Putamen (tissue), 1 donor: ENCODE measurements at places on chromosomes 1 and 21.

GRCh38 chr1:115879977-115880376, 39.1 kb upstream of the NHLH2 start:
- DNase-seq: no peak

DNA sequence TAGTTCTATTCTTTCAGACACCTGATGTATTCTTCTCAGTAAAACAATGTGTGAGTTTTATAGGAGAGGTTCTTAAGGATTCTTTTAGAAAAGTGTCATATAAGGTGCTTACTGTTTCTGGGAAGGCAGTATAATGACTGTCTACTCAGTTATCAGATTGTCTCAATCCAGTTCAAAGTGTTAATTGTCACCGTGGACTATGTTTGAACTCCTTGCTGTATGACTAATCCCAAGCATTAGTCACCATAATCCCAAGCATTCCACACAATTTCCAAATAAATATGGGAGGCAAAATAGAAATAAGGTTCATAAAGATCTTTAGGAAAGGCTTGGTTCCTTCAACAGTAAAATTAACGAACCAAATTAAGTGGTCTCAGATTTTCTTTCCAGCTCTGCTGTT, 342.1 kb upstream of the NR5A2 start:
- no peak for DNase-seq

- DNase-seq: no peak
Measured at GRCh38 chr1:68128157-68128556, 77.7 kb upstream of the DIRAS3 start.

- no peak for DNase-seq
Measured at GRCh38 chr1:16625497-16626408, 12.4 kb upstream of the NBPF1 start.

DNA sequence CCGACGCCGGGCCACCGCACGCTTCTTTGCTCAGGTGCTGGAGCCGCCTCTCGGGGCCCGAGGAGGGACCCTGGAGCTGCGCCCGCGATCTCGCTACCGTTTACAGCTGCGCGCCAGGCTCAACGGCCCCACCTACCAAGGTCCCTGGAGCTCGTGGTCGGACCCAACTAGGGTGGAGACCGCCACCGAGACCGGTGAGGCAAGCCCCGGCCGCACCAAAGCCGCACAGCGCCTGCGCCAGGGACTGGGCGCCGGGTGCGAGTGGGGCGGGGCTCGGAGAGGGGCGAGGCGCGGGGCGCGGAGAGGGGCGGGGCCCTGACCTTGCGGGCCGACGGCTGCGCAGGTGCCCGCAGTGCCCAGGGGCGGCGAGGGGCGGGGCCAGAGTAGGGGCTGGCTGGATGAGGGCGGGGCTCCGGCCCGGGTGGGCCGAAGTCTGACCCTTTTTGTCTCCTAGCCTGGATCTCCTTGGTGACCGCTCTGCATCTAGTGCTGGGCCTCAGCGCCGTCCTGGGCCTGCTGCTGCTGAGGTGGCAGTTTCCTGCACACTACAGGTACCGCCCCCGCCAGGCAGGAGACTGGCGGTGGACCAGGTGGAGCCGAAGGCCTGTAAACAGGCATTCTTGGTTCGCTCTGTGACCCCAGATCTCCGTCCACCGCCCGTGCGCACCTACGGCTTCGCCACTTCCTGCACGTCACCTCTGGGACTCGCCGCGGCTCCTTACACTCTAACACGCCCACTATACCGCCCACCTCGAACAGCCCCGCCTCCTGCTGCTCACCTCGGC, 9.8 kb upstream of the CDC20 start:
- DNase-seq: peak; percentile 45

DNA sequence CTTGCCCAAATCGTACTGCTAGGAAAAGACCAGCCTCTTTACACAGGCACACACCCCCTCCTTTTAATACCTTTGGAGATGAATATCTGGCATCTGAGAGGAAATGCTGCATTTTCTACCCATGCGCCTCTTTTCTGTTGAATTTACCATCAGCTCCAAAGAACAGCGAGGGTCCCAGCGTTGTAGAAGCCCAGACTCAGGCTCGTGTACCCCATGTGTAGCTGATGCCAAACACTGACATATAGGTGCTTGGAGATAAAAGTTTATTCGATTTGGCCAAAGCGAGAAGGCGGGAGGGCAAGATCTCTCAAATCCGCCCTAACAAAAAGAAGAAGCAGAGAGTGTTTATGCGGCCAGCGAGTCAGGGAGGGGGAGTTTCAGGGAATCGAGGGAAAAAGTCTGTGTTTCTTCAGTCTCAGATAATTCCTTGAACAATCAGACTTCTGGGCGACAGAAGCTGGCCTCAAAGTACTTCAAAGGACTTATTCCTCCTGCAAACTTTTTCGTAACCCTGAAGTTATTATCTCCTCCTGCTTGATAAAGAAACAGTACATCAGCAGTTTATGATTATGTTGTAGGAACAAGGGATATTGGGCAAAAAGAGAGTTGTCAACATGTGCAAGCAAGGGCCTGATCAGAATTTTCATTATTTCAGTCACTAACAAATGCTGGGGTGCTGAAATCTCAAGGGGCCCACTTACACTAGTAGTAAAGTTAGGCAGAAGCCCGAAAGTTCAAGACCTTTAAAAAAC, 642 bp upstream of the CREG1 start:
- no peak for DNase-seq

DNA sequence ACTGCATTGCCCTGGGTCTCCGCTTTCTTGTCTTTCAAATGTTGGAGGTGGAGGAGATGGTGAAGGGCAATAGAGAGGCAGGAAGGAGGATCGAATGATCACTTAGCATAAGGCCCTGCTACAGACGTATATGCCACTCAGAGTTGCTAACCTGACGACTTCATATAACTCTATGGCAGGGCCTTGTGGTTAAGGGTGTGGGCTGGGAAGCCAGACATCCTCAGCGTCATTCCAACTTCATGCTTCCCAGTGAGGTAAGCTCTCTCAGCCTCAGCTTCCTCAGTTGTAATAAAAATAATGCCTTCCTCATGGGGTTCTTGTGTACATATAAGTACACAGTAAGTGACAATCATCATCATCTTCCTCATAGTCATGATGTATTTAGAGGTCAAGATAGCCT, 54.6 kb downstream of the CASQ2 start:
- DNase-seq: no peak

GRCh38 chr1:233652526-233652925, 38.6 kb downstream of the KCNK1 start:
- no peak for DNase-seq

- no peak for DNase-seq
Measured at GRCh38 chr1:1318777-1319645, 5.4 kb downstream of the INTS11 start.

DNA sequence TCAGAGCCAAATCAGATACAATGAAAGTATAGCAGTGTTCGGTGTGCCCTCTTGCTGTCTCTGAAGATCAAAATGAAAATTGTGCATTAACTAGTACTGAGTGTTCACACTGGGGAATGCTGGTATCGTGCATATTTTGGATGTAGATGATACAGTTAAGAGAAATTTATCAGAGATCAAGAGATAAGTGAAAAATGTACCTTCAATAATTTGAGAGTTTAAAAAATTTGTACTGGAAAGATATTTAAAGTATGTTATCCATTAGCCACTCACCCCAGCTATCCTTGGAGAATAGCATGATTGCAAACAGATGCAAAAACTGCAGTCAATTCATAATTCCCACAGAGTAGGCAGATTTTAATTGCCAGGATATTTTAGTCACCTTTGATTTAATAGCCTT, 56.4 kb downstream of the GREM2 start:
- DNase-seq: no peak

- peak; percentile 29 for DNase-seq
Measured at GRCh38 chr1:15411593-15412137, 2.0 kb downstream of the EFHD2 start.

DNA sequence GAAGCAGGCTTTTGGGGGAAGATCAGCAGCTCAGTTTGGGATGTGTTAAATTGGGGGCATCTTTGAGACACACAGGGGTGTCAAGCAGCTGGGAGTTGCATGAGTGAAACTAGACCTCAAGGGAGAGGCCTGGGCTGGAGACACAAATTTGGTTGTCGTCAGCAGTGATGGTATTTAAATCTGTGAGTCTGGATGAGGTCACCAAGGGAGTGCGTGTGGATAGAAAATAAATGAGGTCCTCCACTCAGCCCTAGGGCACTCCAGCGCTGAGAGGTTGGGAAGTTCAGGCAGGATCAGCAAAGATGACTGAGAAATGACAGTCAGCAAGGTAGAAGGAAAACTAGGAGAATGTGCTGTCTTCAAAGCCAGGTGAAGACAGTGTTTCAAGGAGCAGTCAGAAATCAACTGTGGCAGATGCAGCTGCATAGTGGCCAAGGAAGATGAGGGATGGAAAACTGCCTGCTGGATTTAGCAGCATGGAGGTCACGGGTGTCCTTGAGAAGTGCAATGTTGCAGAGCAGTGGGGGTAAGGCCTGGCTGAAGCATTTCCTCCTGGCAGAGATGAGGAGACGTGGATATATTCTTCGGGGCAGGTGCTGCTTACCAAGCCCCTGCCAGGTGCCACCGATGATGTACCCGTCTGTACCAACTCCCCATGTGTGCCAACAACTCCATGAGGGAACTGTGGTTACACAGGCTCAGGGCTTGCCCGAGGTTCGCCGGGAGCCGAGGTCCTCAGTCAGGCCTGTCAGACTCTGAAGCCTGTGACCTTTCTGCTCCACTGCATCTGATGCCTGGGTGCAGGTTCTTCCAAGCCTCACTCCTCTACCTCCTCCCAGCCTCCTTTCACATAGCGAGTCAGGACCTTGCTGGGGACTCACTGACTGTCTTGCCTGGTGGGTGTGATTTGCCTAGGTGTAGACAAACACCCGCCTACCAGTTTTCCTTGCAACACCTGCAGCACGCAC, 11.3 kb downstream of the MAP7D1 start:
- DNase-seq: no peak

- peak; percentile 91 for DNase-seq
Measured at GRCh38 chr1:154474802-154475201, 27.2 kb upstream of the TDRD10 start.

DNA sequence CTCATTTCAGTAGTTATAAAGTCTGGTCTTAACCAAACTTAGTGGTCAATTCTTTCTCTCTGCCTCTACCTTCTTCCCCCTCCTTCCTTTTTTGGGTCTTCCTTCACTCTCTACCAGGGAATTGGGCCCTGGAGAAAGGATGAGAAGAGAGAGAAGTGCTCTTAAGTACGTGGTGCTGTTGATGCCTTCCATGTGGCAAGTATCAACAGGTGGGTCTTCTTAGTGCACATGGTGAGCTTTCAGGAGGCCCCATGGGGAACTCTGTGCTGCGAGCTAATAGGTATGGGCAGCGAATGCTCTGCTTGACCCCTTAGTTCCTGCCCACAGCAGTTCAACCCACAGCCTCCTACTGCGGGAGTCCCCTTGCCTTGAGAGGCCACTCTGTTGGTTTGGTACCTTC, 39.4 kb upstream of the LMX1A start:
- DNase-seq: no peak

- DNase-seq: no peak
Measured at GRCh38 chr1:196660852-196661251, 9.0 kb downstream of the CFH start.

DNA sequence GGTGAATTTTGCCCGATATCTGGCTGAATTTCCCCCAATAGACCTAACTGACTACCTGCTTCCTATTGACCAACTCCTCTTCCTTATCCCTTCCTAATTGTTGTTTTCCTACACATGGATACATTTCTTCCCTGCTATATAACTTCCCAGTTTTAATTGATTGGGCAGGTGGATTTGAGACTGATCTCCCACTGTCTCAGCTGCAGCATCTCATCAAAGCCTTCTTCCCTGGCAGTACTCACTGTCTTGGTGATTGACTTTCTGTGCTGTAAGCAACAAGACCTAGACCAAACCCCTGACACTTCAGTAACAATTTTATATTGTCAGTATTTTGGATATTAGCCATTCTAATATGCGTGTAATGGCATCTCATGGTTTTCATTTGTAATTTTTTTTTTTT, 11.3 kb upstream of the PLA2G2A start:
- no peak for DNase-seq

- DNase-seq: no peak
Measured at GRCh38 chr1:222062640-222063039, 320.8 kb upstream of the DUSP10 start.

- no peak for DNase-seq
Measured at GRCh38 chr1:29413661-29414060, 177.3 kb downstream of the PTPRU start.

DNA sequence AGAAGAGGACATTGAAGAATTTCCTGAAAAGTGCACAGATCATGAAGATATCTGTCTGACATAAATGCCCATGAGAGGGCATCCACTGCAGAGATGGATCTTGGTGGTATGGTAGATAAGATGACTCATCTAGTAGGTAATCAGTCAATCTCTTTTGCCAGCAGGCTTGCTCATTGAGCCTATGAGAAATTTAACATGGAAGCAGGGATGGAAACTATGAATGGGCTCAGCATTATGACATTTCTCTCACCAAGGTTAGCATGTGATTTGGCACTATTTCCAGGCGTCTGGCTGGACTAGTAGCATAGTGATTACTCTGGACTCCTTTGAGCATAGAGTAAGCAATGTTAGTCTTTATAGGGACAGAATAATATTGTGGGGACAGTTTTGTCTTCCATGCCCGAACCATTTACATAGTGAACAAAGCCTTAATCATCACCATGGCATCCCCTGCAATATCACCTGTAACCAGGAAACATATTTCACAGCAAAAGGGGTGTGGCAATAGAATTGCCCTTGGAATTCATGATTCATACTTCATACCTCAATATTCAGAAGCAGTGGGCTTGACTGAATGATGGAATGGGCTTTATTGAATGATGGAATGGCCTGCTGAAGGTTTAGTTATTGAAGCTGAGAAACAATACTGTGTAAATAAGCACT, 7.3 kb downstream of the OR2C3 start:
- DNase-seq: no peak

GRCh38 chr21:37631319-37632117, 264.9 kb downstream of the DYRK1A start:
- DNase-seq: no peak

GRCh38 chr1:23422241-23422877, 2.2 kb downstream of the TCEA3 start:
- DNase-seq: no peak

DNA sequence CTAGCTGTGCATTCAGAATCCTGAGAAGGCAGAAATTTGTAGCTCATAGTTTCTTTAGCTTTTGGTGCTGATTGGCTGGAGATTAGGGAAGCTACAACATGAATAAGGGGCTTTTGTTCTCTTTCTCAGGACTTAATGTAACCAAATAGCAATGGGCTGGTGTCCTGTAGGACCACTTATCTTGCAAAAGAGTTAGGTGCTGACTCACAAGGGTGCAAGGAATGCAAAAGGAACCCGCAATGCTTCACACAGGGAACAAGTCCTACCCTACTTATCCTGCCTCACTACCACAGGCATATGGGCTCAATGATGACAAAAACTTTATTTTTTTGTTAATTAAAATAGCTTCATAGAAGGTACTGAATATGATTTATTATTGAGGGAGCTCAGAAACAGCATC, 541.5 kb downstream of the AMY1C start:
- DNase-seq: no peak
